Naive thymus-derived CD8-positive, alpha-beta T cell (primary cell): ENCODE measurements at places on chromosomes 7 and 10.

- DNase-seq = no peak
These were observed 63.2 kb upstream of the AMPH start for GRCh38 chr7:38694326-38694725.

- peak; percentile 69 for DNase-seq
These were observed 7.5 kb upstream of the RBP3 start for GRCh38 chr10:47340608-47341170.

DNA sequence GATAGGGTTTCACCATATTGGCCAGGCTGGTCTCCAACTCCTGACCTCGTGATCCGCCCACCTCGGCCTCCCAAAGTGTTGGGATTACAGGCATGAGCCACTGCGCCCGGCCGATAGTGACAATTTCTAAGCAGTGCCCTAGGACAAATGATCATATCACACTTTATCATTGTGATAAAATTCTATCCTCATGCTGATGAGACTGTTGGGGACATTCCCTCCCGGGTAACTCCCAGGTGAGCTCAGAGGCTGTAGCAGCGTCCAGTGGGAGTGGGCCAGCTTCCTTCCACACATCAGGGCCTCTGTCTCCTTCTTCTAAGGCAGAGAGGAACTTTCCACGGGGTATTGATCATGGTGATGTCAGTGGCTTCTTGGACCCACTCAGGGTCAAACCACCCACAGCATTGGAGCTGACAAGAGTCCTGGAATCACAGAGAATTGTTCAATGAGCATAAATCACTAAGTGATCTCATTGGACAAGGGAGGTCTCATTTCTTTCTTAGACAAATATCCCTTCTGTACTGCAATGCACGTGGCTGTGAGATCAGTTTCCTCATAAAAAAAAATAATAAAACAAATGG, 256.1 kb downstream of the KLF6 start:
- DNase-seq = no peak

DNA sequence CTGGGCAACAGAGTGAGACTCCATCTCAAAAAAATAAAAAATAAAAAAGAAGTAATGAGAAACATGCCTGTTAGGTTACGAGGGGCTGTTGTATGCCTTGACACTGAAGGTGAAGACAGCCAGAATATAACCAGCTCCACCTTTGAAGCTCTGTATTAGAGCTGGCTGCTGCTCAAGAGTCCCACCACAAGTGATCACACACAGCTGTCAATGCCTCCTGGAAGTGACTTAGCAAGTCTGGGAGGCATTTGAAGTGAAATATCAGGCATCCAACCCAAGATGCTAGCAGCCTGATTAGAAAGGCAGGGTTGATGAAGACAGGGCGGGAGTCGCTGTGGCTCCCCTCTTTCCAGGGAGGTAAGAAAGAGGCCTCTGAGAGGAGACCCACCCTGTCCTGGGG, 34.1 kb upstream of the INPP5F start:
- DNase-seq = no peak

GRCh38 chr10:114395366-114396022, 8.8 kb downstream of the AFAP1L2 start:
- no peak for DNase-seq

DNA sequence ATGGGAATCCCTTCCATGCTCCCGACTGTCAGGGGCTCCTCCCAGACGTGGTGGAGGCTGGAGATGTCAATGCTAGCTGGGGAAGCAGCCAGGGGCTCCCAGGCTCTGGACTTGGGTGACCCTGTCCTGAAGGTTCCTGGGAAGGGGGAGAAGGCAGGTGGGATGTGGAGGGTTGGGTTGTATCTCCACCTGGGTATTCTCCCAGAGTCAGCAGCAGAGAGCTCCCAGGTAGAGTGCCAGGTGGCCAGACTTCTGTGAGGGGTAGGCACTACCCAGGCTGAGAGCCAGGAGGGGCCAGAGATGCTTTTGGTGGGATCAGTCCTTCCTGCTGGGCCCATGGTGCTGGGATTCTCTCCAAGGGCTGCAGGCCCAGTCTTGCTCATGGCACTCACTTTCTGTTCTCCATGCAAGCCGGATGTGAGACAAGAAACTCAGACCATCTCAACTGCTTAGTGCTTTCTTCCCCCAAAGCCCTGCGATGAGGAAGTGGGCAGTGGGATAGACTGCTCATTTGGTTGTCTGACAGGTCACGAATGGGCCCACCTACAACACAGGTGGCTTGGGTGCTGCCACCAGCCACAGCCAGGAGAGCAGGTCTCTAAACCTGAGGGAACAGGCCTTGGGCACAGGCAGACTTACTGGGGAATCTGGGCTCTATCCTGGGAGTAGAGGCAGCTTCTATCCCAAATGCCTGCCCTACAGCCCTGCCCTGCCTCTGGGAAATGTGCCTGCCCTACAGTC, 52.5 kb upstream of the CAMK2B start:
- DNase-seq = peak; percentile 45

DNA sequence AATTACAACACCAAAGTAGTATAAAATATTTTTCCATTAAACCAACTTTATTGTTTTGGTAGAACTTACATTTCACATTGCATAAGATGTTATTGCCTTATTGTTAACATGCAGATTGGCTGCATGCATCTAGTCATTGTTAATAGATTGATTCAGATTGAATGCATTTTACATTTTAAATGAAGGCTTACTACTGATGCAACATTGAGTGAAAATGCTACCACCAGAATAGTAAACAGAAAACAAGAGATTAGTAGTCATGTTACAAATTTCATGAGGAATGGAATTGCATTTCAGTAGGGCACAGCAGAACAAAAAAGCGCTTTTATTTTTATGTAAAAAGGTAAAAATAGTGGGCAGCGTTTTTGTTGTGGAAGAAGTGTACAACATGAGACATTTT, 298.3 kb downstream of the ARL4A start:
- no peak for DNase-seq

DNA sequence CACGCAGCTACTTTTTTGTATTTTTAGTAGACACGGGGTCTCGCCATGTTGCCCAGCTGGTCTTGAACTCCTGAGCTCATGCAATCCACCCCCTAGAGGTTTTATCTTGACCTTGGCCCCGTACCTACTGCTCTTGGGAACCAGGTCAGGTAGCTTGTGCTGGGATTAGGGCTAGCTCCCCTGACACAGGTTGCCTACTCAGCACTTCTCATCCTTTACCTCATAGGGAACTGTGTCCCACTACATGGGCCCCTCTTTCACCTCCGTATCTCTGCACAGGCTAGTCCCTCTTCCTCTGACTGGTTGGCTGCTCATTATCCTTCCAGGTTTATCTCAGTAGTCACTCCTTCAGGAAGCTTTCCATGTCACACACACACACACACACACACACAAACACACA, 58.0 kb upstream of the ITPRID1 start:
- no peak for DNase-seq

- no peak for DNase-seq
These were observed 158.6 kb downstream of the TMEM178B start for GRCh38 chr7:141232286-141233051.

DNA sequence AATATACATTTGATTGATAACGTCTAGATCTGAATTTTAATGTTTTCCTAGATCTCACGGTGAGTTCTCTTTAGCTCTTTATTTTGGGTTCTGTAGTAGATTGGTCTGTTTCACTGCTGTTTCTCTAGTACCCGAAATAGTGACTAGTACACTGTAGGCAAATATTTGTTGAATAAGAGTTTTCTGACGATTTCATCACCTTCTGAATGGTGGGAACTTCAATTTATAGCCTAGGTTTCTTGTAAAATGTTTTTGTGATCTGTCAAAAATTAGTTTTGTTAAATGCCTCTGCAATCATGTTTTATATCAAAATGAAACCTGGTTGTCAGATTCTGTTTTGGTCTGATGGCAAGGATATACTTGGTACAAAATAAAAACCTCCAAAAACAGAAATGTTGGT, 10.2 kb downstream of the PDCD4 start:
- no peak for DNase-seq

DNA sequence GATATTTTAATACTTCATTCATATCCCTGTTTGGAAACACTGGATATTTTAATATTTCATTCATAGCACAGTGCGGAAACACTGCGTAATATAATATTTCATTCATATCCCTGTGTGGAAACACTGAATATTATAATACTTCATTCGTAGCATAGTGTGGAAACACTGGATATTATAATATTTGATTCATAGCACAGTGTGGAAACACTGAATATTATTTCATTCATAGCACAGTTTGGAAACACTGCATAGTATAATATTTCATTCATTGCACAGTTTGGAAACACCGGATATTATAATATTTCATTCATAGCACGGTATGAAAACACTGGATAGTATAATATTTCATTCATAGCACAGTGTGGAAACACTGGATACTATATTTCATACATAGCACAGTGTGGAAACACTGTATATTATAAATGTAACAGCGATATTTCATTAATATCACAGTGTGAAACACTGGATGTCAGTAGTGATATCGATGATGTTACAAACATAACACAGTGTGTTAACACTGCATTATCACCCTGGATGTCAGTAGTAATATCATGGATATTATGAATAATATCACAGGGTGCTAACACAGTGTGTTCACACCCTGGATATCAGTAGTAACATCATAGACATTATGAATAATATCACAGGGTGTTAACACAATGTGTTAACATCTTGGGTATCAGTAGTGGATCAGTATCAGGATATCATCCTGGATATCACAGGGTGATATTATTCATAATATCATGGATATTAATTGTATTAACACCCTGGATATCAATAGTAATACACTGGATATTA, 2.9 kb upstream of the TMEM225B start:
- DNase-seq = no peak

- no peak for DNase-seq
These were observed 69.7 kb upstream of the FHIP2A start for GRCh38 chr10:114751856-114752255.

DNA sequence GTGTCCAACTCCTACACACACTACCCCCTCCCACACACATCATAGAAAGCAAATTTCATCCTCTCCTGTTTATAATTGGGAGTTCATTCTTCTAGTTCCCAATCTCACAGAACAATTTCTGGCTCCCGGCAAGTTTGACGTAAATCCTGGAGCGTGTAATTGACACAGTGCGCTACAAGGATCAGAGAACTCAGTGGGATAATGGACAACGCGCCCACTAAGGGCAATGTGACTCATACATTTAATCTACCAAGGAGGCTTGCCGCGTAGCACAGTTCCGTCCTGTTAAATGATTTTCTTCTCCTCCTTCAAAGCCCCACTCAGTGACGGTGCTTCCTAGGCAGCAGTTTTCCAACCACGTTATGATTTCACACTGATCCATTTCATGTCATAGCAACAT, 277.6 kb downstream of the SFMBT2 start:
- DNase-seq = no peak

GRCh38 chr10:662686-663465, 26.6 kb downstream of the DIP2C start:
- DNase-seq = no peak

DNA sequence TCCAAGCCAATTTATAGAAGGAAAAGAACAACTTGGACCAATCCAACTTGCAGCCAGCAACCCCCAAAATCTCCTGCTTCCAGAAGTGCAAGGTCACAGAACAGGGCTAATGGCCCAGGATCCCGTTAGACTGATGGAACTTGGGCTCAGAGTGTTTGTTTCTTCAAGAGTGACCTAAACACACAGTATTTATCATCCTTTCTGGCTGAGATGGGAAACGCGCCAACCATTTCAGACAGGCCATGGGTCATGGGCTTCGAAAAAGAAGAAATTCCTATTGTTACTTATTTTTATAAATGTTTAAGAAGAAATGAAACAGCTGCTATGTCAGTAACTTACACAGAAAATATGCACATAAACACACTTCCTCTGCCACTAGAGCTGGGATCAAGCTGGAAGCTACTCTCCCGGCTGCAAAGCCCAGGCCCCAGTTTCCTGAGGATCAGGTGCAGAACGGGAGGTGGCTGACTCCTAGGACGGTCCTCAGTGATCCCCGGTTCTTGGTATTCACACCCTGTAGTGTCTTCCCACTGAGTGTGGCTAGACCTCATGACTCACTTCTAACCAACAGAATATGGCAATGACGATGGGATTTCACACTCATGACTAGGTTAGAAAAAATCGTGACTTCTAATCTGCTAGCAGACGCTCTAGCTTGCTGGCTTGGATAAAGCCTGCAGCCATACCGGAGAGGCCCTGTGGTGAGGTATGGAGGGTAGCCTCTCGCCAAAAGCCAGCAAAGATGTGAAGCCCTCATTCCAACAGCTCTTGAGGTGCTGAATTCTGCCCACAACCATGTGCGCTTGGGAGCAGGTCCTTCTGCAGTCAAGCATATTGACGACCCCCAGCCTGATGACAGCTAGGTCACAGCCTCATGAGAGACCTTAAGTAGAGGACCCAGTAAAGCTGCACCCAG, 60.2 kb downstream of the CHST15 start:
- DNase-seq = no peak

DNA sequence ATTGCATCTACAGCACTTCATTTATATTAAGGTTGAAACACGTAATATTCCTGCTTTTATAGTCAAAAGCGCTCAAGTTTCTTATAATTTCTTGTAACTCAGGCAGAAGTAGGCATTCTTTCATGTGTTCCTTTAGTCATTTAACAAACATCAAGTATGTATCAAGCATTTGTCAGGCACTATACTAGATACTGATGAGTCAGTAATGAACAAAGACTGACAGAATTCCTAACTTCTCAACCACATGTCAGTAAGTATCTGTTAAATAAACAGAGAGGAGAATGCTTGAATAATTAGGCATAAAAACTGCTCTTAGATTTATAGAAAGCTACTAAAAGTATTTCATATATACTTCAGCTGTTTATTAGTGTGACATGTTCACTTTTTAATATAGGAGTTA, 9.9 kb downstream of the CRPPA start:
- DNase-seq = no peak

- DNase-seq = no peak
These were observed 29.7 kb downstream of the PPIF start for GRCh38 chr10:79376751-79377556.

- no peak for DNase-seq
These were observed 44.0 kb downstream of the CAPZA2 start for GRCh38 chr7:116906391-116906790.

- no peak for DNase-seq
These were observed 49.8 kb downstream of the RASGEF1A start for GRCh38 chr10:43216931-43217562.

DNA sequence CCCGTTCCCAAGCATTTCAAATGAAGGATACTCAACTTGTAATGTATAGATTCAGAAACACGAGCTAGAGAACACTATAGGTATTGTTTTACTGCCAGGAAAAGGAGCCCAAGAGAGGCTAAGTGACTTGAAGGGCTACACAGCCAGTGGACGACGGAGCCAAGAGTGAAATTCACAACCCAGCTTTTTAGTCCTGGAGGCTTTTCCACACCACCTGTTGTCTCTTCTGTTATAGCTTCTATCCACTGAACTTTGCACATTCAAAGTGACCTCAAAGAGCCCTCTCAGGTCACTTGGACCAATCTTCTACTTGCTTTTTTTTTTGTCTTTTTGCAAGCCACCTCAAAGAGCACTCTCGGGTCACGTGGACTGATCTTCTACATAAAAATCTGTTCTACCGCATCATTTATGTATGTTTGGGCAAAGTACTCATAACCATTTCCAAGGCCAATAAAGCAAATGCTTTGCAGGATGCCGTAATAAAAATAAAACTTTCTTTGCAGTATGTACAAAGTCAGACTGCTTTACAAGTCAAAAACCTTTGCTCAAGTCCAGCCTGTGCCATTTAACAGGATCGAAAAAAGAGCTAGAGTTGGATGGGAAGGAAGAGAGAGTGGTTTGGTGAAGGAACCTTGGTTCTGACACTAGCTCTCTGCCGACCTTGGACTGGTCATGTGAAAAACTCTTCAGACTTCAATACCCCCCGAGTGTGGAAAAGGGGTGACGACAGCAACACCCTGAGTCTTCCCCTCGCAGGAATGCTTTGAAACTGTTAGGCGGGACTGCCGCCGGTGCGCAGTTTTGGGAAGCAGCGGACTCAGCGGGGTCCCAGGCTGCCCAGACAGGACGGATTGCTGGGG, 821 bp downstream of the SLC35B4 start:
- DNase-seq = no peak
